NCI-H748 treated with DMSO at 0.1 percent for 48 hours (cell line): ENCODE measurements at places on chromosomes 1 and 21.

DNA sequence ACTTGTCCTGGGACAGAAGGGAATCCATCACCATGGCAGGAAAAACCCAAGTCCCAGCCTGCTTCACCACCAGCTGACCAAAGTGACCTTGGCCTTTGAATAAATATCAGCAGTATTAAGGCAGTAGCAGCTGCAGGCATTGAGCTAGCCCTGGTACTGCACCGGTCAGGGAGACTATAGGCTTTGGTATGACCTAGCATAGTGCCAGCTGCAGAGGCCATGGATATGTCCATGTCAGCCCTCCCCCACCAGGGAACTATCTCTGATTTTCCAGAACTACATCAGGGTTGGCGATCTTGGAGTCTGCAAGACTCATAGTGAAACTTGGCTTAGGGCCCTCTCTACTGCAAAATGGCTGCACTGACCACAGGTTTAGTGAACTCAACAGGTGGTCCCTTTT is 49.2 kb upstream of the FAM20B start:
- no peak for DNase-seq

DNA sequence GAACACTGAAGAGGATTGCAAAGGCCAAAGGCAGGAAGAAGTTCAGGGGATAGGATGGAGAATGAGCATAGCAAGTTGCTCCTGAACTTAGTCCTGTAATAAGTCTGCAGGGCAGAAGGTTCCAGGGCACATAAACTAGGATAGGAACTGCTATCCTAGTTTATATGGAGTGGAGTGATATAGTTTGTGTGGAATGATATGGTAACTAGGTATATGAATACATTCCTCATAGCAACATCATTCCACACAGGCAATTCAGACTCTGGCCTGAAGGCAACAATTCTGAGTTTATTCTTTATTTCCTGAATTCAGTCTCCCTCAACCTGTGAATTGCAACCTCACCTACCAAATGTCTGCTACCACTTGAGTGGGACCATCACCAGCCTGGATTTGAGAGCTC is 154.9 kb upstream of the GREM2 start:
- DNase-seq, result no peak

DNA sequence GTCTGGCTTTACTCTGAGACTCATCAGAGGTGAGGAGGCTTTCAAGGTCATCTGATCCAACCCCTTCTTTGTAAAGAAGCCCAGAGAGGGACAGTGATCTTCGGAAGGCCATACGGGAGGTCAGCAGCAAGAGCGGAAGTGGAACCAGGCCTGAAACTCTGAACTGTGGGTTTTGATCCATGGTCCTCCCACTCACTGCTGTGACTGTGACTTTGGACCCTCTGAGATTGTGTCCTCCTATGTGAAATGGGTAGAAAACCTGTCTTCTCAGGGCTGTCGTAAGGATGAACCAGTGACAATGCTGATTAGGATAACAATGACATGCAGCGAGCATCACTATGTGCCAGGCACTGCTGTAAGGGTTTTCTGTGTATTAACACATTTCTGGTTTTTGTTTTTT is 9.8 kb upstream of the DDOST start:
- DNase-seq, result no peak

- no peak for DNase-seq
Observed at GRCh38 chr1:7121622-7121988, 336.4 kb downstream of the CAMTA1 start.

- no peak for DNase-seq
Observed at GRCh38 chr1:183080406-183080805, 57.2 kb downstream of the LAMC1 start.

DNA sequence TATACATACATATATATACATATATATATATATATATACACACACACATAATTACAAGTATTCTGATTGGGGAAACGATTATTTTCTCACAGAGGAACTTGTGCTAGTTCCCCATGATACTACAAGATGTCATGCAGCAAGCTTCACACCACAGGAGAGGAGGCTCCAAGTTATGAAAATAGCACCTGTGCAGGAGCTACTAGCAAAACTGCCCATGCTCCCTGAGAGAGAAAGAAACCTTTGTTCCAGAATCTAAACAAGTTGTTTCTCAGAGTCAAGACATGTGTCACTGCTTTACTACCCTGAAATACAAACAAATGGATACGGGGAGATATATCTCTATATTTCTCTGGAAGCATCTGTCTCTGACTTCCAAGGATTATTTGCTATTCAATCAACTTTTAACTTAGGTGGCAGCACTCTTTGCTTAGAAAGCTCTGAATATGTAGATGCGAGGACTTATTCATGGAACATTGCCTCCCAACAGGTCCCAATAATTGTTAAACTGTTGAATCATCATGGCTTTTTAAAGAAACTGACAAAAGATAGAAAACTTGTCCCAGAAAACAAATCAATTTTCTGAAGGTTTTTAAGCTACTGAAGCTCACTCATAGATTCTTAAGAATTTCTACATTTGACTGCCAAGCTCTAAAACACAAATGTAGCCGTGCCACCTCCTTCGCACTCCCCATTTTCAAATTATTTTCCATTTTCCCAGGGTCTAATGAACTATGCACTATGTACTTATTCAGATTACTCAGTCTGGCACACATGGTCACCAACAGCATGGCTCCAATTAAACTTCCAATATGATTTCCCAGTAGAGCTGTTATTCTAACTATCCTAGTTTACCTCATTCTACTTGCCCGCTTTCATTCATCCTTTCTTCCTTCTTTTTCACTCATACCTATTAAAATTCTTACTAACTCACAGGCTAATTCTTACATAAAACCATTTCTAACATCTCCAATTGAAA is 929.1 kb downstream of the LTN1 start:
- no peak for DNase-seq

- DNase-seq, result no peak
Observed at GRCh38 chr1:210342986-210343780, 14.5 kb downstream of the HHAT start.

GRCh38 chr1:151246786-151247185 is 7.7 kb upstream of the PSMD4 start:
- no peak for DNase-seq

GRCh38 chr21:27233514-27234115 is 266.7 kb upstream of the ADAMTS5 start:
- no peak for DNase-seq

- DNase-seq, result no peak
Observed at GRCh38 chr1:77942400-77943140, 36.3 kb downstream of the FUBP1 start.

DNA sequence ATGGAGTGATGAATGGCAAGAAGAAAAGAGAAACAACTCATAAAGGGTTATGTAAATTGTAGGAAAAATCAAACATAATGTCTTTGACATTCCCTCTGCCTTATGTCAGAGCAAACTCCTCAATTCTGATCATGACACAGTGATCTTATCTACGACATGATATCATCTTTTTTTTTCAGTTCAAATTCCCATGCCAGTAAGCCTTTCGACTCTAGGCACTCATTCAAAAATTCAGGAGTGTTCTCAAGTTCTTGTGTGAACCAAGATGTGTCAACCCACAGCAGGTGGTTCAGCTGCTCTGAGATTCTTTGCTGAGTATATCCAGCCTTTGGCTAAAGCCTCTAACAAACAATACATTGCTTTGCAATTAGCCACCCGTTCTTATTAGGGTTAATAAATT is 97.1 kb upstream of the ESRRG start:
- no peak for DNase-seq

GRCh38 chr1:244874974-244875579 is 10.7 kb upstream of the HNRNPU start:
- DNase-seq, result no peak
